Thymus (tissue), 14 donors: ENCODE measurements at places on chromosomes 5 and 9.

DNA sequence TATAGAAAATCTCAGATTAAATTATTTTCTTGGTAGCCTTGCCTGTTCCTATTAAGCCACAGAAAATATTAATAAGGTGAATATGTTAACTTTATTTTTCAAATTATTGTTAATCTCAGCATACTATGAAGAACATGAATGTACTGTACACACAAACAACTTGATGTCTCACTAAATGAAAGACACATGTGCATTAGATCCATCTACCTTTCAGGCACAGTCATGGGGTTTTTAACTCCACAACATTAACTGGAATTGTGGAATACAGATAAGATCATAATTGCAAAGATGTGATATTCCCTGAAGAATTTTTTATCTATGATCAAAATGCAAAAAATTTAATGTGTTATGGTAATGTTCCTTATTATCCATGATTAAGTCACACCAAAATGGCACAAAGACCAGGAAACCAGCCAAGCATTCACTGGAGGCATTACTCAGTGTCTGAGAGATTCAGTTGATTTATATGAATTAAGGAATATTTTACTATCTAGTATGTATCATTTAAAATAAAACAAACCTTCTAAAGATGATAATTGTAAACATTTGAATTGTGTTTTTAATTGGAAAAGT lies 150.0 kb upstream of the VCAN start:
- no peaks in the 10 kb centered on the region for H3K4me1 ChIP-seq
- no peak overlapping the region for H3K4me3 ChIP-seq
- H3K27me3 ChIP-seq, result no peaks in the 10 kb centered on the region

GRCh38 chr5:111720333-111720890 lies 36.6 kb downstream of the NREP start:
- H3K4me3 ChIP-seq, result no peak overlapping the region
- H3K4me1 ChIP-seq, result no peaks in the 10 kb centered on the region
- H3K36me3 ChIP-seq, result peaks cover under 1% of the 10 kb centered on the region

DNA sequence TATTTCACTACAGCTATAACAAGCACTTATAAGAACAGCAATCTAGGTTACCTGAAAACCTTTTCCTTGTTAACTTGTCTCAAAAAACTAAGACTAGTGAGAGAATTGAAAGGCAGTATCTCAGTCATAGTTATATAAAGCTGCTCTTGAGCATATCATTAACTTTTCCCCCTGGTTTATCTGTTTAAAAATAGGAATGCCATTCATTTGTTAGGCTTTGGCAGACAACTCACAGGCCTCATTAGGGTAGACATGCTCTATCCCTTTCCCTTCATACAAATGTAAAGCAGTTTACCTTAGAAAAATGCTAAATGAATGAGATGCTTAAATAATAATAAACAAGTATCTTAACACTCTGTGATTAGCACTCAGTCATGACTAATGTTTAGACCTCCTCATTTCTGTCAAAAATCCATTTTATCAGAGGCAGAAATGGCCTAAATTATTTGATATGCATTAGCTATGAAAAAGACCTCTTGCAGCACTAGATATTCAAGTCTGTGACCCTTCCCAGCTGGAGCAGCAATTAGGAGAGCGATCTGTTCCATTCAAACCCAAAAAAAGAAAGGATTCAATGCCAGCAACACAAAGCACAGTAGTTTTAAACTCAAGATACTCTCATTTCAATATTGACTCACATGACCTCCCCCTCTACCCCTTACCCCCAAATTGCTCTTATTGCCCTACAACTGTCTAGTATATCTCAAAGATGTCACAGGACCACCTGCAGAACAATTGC lies 1578.8 kb upstream of the WWC1 start:
- H3K4me3 ChIP-seq, result no peak overlapping the region
- DNase-seq, result no peak

DNA sequence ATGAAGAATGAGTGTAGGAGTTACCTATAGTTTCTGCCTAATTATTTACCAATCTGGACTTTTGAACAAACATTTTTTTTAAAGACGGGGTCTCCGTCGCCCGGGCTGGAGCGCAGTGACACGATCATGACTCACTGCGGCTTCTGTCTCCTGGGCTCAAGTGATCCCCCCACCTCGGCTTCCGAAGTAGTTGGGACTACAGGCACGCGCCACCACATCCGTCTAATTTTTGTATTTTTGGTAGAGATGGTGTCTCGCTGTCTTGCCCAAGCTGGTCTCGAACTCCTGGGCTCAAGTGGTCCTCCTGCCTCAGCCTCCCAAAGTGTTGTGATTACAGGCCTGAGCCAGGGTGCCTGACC lies 1.5 kb downstream of the CTNNA1 start:
- H3K36me3 ChIP-seq, result no peaks in the 10 kb centered on the region
- peaks cover 63% of the 10 kb centered on the region for H3K27me3 ChIP-seq
- H3K4me1 ChIP-seq, result peaks cover 4% of the 10 kb centered on the region
- no peak for DNase-seq

GRCh38 chr9:77969083-77969482 lies 62.5 kb downstream of the GNAQ start:
- H3K4me3 ChIP-seq, result no peak overlapping the region
- H3K4me1 ChIP-seq, result peaks cover 9% of the 10 kb centered on the region
- no peaks in the 10 kb centered on the region for H3K27me3 ChIP-seq
- peaks cover 5% of the 10 kb centered on the region for H3K36me3 ChIP-seq
- no peak for DNase-seq

DNA sequence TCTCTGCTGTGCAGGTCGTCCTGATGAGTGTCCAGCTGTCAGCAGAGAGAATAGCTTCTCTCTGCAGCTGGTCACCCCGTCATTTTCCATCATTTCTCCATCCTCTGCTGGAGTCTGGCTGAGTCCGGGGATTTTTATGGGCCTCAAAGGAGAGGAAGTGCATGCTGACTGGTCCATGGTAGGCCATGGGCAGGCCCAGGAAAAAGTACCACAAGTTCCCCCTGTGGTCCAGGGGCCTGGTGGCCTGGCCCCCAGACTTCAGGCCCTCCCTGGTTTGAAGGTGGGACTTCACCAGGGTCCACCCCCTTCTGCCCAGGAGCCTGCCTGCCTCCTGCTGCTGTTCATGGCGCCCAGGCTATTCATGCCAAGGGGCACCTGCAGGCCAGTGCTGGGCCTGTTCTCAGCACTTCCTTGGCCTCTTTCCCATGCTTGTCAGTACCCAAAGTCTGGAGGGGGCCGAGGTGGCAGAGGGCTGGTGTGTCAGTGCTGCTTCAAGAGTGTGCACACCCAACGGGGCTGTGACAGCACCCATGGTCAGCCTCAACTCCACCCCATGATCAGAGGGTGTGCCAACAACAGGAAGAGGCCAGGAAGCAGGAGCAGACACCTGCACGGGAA lies 7.3 kb upstream of the MTMR12 start:
- no peaks in the 10 kb centered on the region for H3K4me1 ChIP-seq
- H3K36me3 ChIP-seq, result no peaks in the 10 kb centered on the region
- no peaks in the 10 kb centered on the region for H3K27me3 ChIP-seq
- no peak overlapping the region for H3K4me3 ChIP-seq
- H3K27ac ChIP-seq, result no peak overlapping the region
- no peak for DNase-seq

DNA sequence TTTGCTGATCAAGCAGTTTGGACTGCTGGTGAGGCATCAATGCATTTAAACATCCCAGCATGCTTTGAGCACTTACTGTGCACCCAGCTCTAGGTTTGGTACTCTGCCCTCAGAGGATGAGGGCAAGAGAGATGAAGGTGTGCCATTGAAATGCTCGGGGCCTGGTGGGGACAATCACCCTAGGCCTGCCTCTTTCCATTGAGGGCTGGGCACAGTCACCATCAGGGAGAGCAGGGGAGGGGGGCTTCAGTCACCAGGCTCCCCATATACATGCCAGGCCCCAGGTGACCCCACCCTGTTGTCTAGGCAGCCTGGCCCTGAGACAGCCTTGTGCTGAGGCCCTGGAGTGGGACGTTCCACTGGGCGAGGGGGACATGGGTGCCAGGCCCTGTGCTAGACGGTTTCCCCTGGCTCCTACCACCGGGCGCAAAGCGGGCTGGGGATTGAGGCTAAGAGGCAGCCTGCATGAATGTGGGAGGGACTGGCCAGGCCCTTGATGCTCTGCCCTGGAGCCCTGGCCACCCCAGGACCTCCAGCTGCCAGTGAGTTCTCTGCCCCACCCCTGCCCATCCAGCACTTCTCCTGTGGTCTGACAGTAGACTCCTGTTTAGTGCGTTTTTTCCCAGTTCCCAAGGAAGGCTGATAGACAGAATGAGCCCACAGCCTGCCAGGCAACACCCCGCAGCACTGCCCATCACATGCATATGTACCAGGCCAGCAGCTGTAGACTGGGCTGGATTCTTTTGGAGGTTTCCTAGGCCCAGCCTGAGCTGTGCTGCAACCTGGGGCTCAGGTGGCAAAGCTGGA lies 18.9 kb downstream of the TCF7 start:
- peak overlapping the region; percentile 80 for H3K27ac ChIP-seq
- H3K4me1 ChIP-seq, result peaks cover 100% of the 10 kb centered on the region
- H3K36me3 ChIP-seq, result peaks cover 98% of the 10 kb centered on the region
- H3K4me3 ChIP-seq, result peak overlapping the region; percentile 26
- no peaks in the 10 kb centered on the region for H3K27me3 ChIP-seq
- DNase-seq, result no peak

- H3K27ac ChIP-seq, result no peak overlapping the region
- H3K4me1 ChIP-seq, result no peaks in the 10 kb centered on the region
- H3K4me3 ChIP-seq, result no peak overlapping the region
Measured at GRCh38 chr9:112699230-112699629, 18.7 kb downstream of the INIP start.

- peaks cover 39% of the 10 kb centered on the region for H3K27me3 ChIP-seq
- H3K27ac ChIP-seq, result no peak overlapping the region
- H3K4me1 ChIP-seq, result no peaks in the 10 kb centered on the region
- H3K36me3 ChIP-seq, result no peaks in the 10 kb centered on the region
- DNase-seq, result no peak
Measured at GRCh38 chr9:34557426-34558321, 31.9 kb downstream of the CNTFR start.

DNA sequence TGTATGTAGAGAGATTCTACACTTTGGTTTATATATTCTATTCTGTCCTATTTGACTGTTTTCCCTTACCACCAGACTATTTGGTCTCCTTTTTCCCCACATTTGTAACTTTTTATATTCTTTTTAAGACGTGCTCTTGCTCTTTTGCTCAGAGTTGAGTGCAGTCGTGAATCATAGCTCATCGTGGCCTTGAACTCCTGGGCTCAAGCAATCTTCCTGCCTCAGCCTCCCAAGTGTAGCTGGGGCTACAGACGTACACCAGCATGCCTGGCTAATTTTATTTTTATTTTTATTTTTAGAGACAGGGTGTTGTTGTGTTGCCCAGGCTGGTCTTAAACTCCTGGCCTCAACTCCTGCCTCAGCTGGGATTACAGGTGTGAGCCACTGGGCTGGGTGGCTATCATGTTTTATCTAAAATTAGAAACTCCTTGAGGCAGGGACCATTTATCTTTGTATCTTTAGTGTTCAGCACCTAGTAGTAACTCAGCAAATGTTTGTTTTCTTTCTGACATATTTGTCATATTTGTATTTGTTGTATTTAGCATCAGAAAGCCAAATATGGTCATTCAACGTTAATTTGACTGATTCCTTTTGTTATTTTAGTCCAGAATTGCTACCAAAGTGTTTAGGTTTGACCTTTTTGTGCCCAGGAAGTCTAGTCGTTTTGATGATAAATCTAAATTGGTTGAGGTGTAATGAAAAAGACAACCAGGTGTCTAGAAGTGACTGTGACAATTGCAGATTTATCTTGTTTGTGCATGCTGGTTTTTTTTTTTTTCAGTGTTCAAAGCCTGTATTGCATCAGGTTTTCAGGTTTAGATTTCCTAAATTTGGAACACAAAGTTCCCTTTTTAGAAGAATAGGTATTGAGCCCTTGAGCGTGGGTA lies 44.3 kb downstream of the ERBIN start:
- H3K4me1 ChIP-seq, result peaks cover 4% of the 10 kb centered on the region
- H3K4me3 ChIP-seq, result no peak overlapping the region
- H3K36me3 ChIP-seq, result no peaks in the 10 kb centered on the region
- H3K27me3 ChIP-seq, result no peaks in the 10 kb centered on the region
- DNase-seq, result no peak
- H3K27ac ChIP-seq, result no peak overlapping the region
